ENCODE measurements at places on chromosomes 3 and 15. TPM values are rescaled to one million over a fixed set of nuclear protein-coding genes. Genes with fewer than 3 reads are reported as not detected.

DNA sequence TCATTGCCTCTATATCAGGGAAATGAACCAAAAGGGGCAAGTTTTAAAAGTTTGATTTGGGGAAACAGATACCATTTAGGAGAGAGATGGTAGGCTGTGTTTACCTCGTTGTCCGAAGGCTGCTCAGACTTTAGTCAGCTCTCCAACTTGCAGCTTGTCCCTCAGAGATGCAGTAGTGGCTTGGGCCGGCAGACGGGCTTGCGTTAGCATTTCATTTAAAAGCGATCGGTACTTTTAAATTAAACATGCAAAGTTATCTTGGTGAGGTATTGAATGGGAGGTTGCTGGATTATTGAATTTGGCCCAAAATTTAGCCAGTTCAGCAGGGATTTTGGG is 26.2 kb downstream of the EEFSEC start:
- DNase-seq = no peak

GRCh38 chr3:195411836-195412235 is 31.0 kb downstream of the ACAP2 start:
- peak; percentile 85 for DNase-seq

GRCh38 chr3:126734106-126734723 is 30.2 kb downstream of the CHCHD6 start:
- no peak for DNase-seq

DNA sequence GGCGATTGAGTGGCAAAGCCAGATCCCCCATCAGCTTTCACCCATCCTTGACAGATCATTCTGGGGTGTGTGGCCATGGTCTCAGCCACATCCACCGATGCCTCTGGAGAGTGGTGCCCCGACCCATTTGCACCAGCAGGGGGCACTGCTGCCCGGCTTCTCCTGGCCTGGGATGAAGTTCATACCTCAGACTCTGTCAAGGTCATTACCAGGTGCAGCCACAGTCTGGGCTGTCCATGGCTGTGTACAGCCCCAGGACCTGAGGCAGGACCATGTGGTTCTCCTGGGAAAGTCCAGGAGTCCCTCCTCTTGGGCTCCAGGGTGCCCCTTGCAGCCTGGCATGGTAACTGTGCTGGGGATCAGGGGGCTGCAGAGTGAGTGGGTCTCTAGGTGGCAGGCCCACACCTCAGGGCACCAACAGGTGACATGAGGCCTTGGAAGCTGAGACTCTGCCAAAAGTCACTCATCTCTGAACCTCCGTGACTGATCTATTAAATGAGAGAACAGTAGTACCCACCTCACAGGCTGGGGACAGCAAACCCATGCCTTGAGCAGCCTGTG is 67.2 kb downstream of the CACNA2D2 start:
- peak; percentile 27 for DNase-seq

DNA sequence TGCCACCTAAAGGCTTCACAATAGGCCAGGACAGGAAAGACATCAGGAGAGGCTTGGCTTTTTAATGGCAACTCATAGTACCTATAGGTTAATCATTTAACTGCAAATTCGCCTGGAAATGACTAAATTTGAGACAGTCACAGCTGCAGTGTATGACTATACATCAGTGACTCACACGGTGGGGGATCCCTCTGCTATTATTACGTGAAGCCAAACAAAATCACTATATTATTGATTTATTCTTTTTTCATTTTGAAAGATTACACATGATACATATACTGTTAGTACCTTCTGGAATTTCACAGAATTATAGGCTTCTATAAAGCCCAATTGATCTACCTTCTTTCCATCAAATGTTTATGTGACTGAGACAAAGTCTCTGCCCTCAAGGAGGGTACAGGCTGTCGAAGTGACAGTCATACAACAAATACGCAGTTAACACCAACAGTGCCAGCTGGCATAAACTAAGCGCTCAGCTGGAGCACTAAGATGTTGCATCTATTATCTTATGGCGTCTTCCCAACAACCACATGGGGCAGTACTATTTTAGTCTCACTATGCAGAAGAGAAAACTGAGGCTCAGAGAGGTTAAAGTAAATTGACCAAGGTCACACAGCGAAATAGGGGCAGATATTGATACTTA is 82.0 kb upstream of the LMOD3 start:
- no peak for DNase-seq

- DNase-seq = no peak
Observed at GRCh38 chr15:38853608-38854007, 289.0 kb upstream of the RASGRP1 start.

DNA sequence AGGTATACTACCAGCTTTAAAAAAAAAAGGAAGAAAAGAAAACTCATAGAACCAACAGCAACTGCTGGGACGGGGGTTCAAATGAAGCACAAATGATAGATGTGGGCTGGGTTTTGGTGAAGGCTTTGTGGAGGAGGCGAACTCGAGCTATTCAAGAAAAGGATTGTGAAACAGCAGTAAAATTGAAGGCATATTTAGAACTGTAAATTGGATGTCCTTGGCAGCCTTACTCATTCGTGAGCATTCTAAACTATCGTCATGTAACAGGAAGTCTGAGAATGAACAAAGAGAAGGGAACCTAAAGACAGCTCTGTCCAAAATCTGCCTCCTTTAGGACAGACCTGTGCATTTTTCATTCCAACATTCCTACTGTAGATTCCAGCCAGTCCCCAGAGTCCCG is 97.8 kb downstream of the LARS2 start:
- DNase-seq = peak; percentile 37

- peak; percentile 86 for DNase-seq
Observed at GRCh38 chr15:65049418-65049840, 4.2 kb downstream of the SLC51B start.

DNA sequence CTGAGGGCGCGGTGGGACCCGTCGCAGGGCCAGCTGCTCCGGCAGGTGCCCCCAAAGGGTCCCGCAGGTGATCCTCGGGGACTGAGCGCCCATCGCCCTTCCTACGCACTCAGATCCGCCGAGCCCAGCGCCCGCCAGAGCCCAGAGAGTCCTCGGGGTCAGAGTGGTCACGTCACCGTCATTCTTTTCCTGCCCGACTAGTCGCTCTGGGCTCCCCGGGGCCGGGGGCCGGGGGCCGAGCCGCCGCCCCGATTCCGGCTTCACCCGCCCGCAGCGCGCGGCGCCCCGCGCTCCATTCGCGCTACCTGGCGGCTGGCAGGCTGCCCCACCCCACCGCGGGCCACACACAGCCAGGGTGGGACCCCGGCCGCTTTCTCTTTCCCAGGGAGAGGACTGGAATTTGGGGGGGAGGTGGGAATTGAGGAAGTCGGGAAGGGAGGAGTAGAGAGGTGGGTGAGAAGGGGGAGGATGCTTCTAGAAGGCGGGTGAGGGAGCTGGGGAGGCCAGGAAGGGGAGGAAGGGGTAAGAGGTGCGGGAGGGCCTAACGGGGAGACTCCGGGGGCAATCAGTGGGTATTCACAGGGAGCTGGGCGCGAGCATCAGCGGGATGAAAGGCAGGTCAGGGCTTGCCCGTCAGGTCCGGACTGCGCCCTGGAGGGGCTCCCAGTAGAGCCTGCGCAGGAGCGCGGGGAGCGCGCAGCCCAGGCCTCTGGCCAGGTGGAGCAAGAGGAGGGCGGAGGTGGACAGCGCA is 36.1 kb upstream of the EPHB3 start:
- no peak for DNase-seq

- peak; percentile 65 for DNase-seq
Observed at GRCh38 chr15:90211440-90212143, 10.5 kb downstream of the SEMA4B start.

DNA sequence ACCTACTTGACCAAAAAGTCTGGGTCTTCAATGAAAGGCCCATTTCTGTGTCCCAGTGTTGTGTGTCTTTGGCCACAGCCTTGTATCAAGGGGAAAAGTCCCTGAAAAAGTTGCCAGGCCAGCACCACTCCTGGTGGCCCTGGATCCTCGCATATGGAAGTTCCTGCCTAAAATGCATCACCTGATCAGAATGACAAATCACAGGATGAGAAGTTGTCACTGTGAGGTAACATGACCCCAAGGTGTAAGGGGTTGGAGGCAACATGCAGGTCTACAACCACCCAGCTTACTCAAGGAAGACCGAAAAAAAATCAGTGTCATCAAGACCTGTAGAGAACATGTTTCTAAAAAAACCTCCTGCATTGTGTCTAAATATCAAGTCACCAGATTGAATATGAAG is 25.6 kb downstream of the PARP15 start:
- DNase-seq = no peak

DNA sequence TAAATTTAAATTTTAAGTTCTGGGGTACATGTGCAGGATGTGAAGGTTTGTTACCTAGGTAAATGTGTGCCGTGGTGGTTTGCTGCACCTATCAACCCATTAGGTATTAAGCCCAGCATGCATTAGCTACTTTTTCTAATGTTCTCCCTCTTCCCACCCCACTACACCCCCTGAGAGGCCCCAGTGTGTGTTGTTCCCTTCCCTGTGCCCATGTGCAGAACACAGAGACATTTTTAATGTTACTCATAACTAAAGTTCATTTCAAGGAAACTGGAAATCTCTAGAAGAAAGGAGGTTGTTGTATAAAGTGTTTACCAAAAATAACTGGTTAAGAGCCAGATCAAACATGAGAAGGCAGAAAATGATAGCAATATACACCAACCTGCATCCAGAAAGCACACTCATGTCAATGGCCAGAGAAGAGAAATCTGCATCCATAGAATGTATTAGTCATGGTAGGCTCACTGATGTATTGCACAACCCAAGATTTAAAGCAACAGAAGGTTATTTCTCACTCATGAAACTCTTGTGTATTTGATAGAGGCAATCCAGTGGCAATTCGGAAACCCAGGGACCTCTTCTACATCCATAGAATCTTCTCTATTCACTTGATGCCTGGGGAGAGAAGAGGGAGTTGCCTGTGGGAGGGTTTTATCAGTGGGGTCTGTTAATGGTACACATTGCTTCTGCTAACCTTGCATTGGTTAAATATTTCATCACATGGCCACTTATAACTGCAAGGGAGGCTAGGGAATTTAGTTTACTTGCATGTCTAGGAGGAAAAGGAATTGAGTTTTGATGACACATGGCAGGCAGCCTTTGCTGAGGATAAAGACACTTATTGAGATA is 321.9 kb upstream of the RASGRP1 start:
- peak; percentile 88 for DNase-seq

DNA sequence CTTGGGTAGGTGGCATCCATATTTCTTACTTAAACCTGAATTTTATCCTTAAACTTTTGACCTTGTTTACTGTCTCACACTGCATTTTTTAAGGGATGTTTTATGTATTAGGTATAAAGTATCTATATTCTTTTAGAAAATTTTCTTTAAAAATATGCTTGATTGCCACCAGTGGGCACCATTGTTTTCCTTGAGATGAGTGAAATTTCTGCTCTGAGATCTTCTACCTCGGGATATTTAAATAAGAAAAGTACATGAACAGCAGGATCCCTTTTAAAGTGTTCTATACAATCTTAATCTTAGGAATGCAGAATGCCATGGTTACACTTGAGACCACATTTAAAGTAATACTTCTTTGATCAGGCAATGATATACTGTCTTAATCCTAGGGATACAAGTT is 108.7 kb downstream of the SLMAP start:
- peak; percentile 61 for DNase-seq

DNA sequence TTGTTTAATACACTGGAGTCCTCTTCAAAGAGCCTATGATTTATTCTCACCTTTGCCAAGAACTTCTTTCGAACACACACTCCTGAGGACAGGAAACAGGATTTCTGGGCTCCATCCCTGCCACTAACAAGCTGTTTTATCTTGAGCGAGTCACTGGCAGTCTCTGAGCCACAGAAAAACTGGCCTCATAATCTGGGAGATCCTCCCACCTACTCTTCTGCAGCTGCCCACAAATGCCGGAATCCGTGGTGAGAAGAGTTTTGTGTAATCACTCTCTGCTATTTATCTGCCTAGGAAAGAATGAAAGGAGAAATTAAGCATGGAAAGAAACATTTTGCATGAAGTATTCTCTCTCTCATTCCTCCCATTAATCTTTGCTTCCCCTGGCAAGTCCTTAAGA is 172.0 kb upstream of the TRIM42 start:
- DNase-seq = no peak

DNA sequence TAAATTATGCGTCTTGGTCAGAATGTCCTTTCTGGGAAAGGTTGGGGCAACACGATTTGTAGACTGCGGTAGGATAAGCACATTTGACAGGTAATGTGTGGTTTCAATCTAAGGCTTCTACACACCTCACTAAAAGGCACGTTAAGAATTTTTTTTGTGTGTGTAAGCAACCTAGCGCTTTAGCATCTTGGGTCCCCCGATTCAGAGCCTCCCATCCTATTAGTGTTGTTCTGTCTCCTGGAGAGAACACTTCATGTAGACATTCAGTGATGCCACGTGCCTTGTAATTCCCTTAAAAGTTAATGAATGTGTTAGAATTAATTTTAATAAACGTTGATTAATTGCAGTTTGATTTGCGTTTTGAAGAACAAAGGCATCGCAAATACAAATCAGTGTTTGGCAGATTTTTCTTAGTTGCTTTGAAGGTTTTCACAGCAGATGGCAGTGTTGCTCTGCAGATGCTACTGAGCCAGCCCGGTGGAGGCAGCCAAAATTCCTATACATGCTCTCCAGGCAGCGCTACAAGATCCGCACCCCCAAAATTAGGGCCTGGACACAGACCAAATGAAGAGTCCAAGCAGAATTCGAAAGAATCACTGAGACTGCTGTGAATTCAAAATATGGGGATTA is 63.5 kb downstream of the OTOL1 start:
- DNase-seq = peak; percentile 41

GRCh38 chr15:75731248-75732151 is 18.9 kb upstream of the CSPG4 start:
- no peak for DNase-seq

- DNase-seq = no peak
Observed at GRCh38 chr3:190494907-190495306, 19.0 kb upstream of the IL1RAP start.

GRCh38 chr15:82832601-82833361 is 23.4 kb downstream of the WHAMM start:
- DNase-seq = peak; percentile 86

- no peak for DNase-seq
Observed at GRCh38 chr3:11274566-11275142, 2.5 kb downstream of the ATG7 start.

DNA sequence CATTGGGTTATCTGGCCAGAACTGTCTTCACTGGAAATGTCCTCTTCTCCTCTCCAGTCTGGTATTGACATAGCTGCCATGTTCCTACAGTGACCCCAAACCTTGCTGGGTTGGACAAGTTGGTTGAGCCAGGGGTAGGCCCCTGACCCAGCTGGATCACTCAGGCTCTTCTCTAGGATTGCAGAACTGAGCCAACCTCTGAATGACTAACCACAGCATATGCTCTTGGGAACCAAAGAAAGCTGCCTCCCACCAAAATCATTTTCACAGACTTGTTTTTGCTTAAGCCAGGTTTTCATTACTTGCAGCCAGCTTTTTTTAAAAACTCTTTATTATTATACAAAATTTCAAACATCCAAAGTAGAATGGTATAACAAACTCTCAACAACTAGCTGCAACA is 41.4 kb downstream of the FSIP1 start:
- DNase-seq = peak; percentile 59

The SCN11A gene
- total RNA-seq = 0.25 TPM

The SLC25A26 gene
- total RNA-seq = 30.8 TPM

The C3orf20 gene
- not detected for total RNA-seq

The COPG1 gene
- 371 TPM for total RNA-seq

The CD276 gene
- 87.3 TPM for total RNA-seq

The PRC1 gene
- 10.7 TPM for total RNA-seq
